Activated naive CD4-positive, alpha-beta T cell (primary cell): ENCODE measurements at places on chromosomes 12 and 14.
A peak's percentile ranks its signal among the peaks of the same experiment; 100 is the strongest.

GRCh38 chr12:61524851-61525250 lies 735.4 kb upstream of the USP15 start:
- DNase-seq, result no peak

DNA sequence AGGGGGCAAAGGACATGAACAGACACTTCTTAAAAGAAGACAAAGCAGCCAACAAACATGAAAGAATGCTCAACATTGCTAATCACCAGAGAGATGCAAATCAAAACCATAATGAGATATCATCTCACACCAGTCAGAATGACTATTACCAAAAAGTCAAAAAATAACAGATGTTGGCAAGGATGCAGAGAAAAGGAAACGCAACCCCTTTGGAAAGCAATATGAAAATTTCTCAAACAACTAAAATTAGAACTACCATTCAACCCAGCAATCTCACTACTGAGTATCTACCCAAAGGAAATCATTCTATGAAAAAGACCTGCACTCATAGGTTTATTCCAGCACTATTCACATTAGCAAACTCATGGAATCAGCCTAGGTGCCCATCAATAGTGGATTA lies 25.6 kb downstream of the MDM1 start:
- no peak for DNase-seq

GRCh38 chr14:92297818-92298595 lies 25.0 kb upstream of the SLC24A4 start:
- no peak for DNase-seq

- DNase-seq, result peak; percentile 61
Observed at GRCh38 chr14:22002860-22003284, 329.3 kb upstream of the OR4E1 start.

DNA sequence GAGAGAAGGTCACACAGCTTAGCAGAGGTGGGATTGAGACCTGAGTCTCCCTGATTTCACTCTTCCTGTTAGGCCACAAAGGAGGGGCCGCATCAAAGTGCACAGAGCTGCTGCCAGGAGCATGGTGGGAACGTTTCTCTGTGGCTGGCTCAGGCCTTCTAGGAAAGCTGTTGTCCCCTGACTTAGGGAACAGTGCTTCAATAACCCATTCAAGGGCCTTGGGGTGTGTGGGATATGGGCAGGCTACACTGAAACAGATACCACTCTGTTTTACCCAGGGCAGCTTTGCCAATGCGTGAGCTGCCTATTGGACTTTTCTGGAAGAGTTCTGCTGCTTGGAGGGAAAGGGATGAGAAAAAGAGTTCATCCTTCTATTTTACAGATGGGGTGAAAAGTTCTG lies 110.0 kb downstream of the ADCK1 start:
- no peak for DNase-seq

- DNase-seq, result no peak
Observed at GRCh38 chr14:74195623-74196022, 43.6 kb upstream of the VSX2 start.

GRCh38 chr12:123761841-123762714 lies at the start of gene DNAH10:
TSS of gene DNAH10 (plus strand) at chr12:123762301. CDS start at chr12:123762337, 36 bp downstream.
- no peak for DNase-seq

- DNase-seq, result no peak
Observed at GRCh38 chr14:33556382-33557121, 394.3 kb downstream of the EGLN3 start.

GRCh38 chr14:33414041-33414440 lies 475.4 kb downstream of the NPAS3 start:
- no peak for DNase-seq

- DNase-seq, result no peak
Observed at GRCh38 chr14:58133739-58134138, 18.3 kb downstream of the ARMH4 start.

DNA sequence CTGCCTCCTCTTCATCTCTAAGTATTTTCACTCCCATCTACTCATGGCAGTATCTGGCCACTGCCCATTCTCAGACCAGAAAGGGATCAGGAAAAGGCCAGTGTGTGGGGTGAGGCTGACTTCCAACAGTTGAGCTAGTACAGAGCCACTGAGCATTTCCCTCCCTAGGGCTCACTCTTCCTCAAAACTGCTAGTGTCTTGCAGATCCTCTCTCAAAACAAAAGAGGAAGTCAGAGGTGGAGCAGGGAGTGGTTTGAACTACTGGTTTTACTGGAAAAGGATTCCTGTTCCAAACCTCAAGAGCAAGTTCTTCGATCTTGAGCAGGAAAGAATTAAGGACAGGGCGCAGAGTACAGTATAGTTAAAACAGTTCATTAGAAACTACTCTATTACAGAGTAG lies 11.7 kb upstream of the RNASE10 start:
- no peak for DNase-seq

DNA sequence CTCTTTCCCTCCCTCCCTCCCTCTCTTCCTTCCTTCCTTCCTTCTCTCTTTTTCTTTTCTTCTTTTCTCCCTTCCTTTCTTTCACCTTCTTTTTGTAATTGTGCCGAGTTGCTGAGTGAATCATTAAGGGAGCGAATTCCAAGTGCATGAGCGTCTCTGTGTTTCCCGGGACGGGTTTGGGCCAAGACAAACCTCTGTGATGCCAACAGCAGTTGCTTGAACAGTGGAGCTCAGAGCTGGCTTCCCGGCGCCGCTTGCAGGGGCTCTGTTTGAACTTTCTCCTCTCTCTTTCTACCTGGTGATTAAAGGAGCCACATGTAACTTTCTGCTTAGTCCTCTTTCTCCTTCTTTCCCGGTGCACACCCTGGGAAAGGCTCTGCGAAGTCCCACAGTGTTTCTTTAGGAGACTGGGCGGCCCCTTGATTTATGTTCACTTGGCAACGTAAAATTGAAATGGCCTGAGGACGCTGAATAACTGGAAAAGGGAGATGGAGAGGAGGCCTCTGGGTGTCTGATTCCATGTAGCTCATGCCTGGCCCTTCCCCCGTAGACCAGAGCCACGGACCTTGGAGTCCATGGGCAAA lies 33.7 kb upstream of the MAP1LC3B2 start:
- DNase-seq, result no peak

- DNase-seq, result no peak
Observed at GRCh38 chr14:30235485-30235884, 307.8 kb upstream of the PRKD1 start.

- DNase-seq, result no peak
Observed at GRCh38 chr14:74647678-74648461, 35.8 kb upstream of the LTBP2 start.

DNA sequence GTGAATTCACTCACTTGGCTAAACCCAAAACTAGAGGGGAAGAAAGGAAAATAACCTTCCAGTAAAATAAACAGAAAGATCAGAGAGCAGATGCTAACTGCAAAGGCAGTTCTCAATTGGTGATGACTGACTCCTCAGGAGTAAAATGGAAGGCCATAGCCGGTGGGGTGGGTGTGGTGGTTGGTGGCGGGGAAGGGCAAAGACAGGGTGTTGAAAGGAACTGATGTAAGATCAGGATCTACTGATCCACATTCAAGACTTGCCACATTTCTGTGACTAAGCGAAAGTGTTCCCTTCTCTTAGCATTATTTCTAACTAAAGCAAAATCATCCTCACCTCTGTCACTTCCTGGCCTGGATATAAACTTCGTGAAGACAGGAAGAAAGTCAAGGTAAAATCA lies 26.3 kb upstream of the TC2N start:
- DNase-seq, result no peak

- DNase-seq, result no peak
Observed at GRCh38 chr14:93955850-93956481, 20.4 kb downstream of the ASB2 start.

DNA sequence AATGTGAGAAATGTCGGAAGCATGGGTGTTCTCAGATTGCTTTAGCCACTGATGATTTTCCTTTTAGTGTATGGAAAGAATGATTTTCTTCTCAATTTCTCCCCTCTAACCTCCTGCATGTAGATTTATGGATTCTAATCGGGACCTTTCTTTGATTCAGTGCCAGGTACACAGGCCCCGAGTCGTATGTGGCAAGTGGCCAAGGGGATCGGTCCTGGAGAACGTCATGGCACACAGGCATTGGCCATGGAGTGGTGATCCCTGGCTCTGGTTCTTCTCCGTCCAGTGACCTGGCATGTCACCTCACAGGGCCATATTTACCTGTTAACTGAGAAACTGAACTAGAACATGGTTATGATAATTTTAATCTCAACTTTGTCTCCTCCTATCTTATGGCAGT lies 58.1 kb downstream of the ETV6 start:
- no peak for DNase-seq

GRCh38 chr14:44639781-44640385 lies 132.8 kb upstream of the FSCB start:
- DNase-seq, result no peak

- no peak for DNase-seq
Observed at GRCh38 chr12:92362785-92363184, 217.1 kb upstream of the BTG1 start.

- DNase-seq, result no peak
Observed at GRCh38 chr14:92540472-92541048, 27.0 kb downstream of the RIN3 start.

- no peak for DNase-seq
Observed at GRCh38 chr14:92751819-92752218, 3.4 kb upstream of the LGMN start.

DNA sequence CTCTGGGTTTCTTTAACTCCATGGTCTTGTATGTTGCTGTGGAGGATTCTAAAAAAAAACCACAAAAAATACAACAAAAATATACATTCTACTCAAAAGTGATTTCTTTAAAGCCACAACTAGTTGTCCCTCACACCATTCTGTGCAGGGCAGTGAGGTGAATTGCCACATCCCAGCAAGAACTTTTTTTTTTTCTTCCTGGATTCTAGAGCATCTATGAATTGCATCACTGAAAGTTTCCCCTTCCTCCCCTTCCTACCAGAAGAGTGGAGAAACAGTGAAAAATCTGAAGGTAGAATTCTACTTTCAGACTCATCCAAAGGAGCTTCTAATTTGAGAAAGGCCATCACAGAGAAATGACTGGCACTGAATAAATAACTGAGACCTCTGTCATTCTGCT lies 395.3 kb downstream of the AEBP2 start:
- DNase-seq, result no peak

DNA sequence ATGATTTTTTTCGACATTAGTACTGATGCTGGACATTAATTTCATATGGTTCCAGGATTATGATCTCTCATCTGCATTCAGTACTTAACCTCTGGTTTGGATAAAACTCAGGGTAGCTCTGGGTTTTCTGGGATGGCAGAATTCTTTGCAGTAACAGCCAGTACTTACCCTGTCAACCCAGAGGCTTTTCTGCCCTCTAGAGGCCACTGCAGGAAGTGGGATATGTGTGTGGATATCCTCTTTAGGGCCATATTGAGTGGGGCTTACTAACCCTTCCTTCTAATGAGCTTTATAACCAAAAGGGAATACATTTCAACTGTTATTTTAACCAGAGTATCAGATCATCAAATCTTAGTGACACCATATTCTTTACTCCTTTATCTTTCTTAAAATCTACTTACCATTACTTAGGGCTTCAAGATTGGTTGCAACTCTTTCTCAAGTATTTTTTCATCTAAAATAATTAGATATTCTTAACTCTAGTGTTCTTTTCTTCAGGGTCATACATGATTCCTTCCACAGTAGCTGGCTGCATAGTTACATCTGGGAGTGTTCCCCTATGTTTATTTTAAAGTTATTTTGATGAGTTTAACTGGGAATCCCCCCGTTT lies 488.0 kb upstream of the STXBP6 start:
- DNase-seq, result no peak
